ENCODE measurements at places on chromosomes 11 and 22.

DNA sequence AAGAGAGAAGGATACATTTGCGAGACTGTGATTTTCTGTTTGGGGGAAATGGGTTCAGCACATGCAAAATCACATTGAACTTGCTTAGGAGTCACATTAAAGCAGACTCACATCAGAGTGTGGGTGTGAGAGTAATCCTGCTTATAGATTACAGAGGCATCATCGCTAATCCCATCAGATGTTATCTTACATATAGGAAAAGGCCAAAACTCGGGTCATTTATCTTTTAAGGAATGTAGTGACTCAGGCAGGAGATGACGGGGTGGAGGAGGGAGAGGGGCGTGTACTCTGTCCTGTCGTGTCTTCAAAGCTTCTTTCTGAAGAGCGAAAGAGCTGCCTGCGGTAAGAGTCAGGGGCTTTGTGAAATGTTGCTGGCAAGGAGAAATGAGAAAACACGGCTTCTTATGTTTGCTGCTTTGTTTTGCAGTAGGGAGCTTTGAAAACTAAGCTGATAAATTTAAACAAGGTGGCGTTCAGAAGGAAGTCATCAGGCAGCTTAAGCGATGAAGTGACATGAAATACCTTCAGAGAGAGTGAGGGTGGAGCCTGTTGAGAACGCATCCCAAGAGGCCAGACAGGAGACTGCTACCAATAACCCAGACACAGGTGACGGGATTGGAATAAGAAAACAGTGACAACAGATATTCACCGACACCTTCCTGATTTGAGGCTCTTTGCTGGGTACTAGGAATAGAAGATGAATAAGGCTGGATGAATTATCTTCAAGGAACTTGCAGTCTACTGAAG is 2.2 kb upstream of the C11orf16 start:
- DNase-seq: no peak

DNA sequence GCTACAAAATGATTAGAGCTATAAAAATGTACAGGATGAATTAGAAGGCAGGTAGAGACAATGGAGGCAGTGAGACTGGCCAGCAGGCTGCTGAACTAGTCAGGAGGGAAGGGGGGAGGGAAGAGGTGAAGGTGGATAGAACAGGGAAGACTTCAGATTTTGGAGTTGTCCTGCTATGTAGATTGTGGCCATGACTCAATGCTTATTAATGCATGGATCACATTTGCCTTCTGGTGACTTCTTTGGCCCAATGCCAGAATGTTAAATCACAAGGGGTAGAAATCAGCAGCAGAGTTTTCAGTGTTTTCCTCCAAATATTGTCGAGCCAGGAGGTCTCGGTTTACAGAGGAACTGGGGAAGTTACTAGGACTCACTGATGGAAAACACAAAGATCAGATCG is 346.6 kb downstream of the AASDHPPT start:
- DNase-seq: no peak

DNA sequence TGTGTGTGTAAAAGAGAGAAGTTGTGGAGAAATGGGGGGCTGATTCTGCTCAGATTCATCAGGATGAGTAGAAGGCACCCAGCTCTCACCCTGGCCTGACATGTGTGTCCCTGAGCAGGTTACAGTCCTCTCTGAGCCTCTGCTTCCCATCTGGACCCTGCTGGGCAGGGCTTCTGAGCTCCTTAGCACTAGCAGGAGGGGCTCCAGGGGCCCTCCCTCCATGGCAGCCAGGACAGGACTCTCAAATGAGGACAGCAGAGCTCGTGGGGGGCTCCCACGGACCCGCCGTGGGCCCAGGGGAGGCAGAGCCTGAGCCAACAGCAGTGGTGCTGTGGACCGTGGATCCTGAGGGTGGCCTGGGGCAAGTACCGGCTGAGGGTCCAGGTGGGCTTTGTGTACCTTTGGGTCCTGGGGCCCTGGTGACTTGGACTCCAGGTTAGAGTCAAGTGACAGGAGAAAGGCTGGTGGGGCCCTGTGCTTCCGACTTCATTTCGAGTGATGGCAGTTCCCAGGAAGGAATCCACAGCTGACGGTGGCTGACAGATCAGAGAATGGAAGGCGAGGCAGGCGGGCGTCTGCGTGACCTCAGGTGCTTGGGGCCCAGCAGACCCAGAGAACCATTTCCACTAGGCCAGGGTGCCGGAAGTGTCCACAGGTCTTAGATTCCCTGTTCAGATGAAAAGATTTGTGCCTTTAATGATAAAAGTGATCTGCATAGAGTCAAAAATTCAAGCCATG is 21.9 kb downstream of the NEAT1 start:
- no peak for DNase-seq

DNA sequence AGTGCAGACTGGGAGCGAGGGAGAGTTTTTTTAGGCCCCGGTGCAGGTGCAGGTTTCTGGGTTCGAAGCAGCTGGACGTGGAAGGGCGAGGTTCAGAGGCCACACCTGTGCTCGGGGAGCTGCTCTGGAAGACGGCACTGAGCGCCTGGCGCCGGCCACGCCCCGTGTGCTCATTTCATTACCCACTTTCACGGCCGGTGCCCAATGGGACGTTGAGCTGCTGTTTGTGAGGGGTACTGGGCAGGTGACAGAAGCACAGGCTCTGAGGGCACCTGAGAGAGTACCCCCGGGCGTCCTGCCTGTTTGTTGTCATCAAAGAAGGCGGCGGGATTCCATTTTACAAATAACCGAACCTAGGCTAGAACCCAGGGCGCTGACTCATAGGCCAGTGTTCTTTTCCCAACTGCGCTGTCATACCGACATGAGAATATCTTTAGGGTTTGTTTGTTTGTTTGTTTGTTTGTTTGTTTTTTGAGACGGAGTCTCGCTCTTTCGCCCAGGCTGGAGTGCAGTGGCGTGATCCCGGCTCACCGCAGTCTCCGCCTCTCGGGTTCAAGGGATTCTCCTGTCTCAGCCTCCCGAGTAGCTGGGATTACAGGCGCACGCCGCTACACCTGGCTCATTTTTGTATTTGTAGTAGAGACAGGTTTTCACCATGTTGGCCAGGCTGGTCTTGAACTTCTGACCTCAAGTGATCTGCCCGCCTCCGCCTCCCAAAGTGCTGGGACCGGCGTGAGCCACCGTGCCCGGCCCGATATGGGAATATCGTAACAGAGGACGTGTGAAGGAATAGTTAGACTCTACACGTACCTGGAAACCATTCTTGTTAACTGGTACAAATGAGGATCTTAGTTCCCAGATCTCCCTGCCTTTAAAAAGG is 16.6 kb upstream of the SPTBN2 start:
- no peak for DNase-seq

DNA sequence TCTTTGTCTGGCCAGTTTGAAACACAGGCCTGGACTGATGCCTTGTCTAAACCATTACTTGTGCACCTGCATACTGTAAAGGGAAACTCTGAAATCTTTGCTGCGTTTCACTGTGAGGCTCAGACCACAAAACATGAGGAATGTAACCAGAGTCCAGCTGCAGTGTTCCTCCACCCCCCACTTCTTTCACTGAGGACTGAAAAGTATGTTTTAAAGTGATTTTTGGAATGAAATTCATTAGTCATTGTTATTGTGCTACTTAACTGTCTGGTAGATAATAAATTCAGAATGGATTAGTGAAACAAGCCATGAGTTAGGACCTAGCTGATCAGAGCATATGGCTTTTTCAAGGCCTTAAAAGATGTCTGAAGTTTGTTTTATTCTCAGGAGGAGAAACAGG is 181.2 kb downstream of the WNT11 start:
- no peak for DNase-seq

GRCh38 chr11:1825785-1826451 is 8.9 kb upstream of the SYT8 start:
- DNase-seq: no peak

DNA sequence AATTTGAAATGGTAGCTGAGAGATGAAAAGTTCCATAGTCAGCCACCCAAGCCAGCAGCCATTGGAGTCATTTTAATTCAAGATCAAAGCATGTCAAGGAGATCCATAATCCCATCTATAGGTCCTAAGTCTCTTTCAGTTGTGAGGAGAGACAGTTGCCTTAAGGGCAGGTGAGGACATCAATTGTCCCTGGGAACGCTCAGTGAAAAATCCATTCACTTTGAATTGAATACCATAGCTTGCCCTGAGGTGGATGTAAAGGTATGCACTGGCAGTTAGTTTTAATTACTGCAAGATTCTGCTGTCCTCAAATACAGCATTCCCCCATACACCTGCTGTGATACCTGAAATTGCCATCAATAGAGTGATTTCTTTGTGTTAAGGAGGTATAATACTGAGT is 25.3 kb upstream of the TBCEL start:
- DNase-seq: no peak

GRCh38 chr11:70109006-70109405 is 30.9 kb downstream of the ANO1 start:
- no peak for DNase-seq

GRCh38 chr11:15148169-15148568 is 33.4 kb downstream of the INSC start:
- DNase-seq: no peak

- DNase-seq: no peak
Observed at GRCh38 chr22:40237788-40238424, 60.2 kb downstream of the TNRC6B start.

- no peak for DNase-seq
Observed at GRCh38 chr22:36201630-36202319, at the start of gene APOL4. APOL4 (minus strand) TSS chr22:36201809; CDS start chr22:36201734, 75 bp downstream.

DNA sequence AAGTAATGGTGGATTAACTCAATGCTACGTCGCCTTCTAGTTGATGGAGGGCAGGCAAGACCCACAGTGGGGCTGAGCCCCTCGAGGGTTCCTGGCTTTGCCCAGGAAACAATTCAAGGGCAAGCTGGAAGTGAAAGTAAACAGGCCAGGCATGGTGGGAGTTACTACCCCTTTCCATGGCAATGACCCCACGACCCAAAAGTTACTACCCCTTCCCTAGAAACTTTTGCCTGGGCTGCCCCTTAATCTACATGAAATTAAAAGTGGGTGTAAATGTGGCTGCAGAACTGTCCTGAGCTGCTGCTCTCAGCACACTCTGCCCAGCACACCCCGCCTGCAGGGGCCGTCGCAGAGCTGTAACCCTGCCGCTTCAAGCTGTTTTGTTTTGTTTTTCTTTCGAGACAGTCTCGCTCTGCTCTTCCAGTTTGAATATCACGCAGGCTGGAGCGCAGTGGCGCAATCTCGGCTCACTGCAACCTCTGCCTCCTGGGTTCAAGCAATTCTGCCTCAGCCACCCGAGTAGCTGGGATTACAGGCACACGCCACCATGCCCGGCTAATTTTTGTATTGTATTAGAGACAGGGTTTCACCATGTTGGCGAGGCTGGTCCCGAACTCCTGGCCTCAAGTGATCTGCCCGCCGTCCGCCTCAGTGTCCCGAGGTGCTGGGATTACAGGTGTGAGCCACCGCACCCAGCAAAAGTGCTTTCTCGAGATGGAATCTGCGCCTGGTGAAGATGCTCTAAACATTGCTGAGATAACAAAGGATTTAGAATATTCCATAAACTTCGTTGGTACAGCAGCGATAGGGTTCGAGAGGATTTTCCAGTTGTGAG is 5.9 kb upstream of the RNH1 start:
- DNase-seq: no peak

DNA sequence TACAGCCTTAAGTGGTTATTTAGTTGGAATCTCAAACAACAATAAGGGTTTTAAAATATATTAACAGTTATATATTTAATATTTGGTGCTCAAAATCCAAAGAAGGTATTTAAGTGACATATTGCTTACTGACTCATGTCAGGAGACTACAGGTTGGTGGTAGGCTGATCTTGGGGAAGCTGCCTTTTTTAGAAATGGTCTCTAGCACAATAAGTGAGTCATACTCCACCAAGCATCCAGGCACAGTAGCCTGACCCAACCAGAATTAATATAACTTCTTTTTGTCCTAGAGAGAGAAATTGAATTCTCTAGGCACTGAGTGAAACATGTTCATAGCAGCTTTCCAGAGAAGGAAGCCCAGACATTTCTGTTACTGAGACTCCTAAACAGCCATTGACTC is 868.5 kb upstream of the TENM4 start:
- no peak for DNase-seq

DNA sequence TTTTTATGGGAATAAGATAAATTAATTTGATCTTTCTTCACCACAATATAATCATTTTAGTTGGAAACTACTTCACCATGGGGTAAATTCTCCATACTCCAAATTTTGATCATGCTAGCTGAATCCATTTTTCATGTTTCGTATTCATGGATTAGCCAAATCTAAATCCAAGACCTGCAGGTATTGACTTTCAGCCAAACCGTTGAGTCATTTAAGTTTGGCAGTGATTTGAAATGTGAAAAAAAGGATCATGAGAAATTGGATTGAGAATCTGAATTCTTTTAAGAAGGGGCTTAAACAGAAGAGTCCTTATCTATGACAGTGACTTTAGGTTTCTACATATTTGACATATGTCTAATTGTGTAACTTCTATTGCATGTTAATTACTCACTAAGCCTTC is 5.3 kb downstream of the GAS2 start:
- DNase-seq: no peak

- DNase-seq: no peak
Observed at GRCh38 chr22:20998411-20999336, 3.2 kb downstream of the THAP7 start.

DNA sequence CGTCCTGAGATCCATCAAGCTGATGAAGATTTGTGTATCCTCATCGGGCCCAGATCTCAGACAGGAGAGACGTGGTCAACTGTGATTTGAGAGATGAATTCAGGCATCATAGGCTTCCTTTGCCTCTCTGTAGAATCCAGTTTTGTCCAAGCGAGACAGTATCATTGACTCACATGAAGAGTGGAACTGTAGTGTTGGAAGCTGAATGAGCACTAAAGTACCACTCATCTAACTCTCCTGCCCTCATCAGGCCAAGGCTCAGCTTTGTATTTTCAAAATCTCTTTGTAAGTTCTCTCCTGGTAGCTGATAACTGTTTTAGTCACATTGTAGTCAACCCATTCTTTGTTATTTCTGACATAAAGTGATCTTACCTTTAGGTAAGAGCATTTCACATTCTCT is 85.1 kb downstream of the KIRREL3 start:
- DNase-seq: no peak

DNA sequence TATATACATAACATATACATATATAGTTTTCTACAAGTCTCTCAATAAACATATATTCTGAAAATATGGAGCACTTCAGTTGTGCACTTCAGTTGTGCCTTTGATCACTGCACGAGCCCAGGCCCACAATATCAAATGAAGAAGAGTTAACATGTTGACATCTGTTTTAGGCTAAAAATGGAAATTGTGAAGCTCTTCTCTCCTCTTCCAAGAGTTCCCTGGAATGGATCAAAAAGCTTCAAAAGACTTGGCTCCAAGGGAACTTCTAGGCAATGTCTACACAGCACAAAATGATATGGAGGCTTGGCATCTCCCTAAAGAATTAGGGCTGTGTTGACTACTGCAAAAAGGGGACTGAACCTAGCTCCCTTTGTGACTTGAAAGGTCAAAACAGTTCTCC is 36.9 kb downstream of the MAML2 start:
- DNase-seq: no peak

- DNase-seq: peak; percentile 2
Observed at GRCh38 chr11:109697140-109697843, 275.3 kb downstream of the C11orf87 start.

DNA sequence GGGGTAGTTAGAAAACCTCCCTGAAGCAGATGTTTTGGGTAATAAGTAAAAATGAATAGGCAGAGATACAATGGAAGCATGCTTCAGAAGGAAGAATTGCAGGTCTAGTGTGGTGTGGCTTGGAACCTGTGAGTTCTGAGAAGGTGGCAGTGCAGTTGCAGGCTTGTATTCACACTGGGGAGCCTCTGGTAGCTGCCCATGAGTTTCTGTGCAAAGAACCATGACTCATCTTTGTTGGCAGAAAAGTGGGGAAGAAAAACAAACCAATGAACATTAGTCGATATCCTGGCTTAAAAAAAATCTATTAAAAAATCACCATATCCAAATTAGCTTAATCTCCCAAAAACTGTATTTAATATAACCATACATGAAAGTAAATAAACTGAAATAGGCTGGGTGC is 232.6 kb downstream of the FAT3 start:
- no peak for DNase-seq
